Right renal cortex interstitium (tissue), 3 donors: ENCODE measurements at places on chromosomes 16 and 17.
A peak's percentile ranks its signal among the peaks of the same experiment; 100 is the strongest.

DNA sequence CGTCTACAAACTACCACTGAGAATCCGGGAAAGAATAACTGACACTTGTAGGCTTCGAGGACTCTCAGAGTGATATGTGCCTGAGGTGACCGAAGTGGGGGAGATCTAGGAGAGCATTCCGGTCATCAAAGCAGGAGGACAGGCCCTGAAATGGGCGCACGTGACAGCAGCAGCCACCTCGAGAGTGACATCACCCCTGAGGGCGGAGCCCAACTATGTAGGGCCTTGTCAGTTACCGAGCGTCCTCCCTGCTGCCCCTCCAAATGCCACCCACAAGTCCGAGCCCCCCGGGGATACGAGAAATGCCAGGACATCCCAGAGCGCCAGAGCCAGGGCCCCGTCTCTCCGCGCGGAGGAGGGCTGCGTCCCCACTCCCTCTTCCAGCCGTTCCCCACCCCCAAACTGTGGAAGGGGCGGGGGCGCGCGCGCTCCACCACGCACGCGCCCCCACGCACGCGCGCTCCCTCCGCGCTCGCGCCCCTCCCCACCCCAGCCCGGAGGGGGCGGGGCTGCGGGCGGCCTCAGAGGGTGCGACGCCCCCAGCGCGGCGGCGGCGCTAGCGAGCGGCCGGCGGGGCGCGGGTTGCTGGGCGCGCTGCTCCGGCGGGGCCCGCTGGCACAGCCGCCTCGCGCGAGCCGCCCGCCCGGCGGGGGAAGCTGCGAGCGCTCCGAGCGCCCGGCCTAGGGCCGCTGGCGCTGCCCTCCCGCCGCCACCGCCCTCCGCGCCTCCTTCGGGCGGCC lies at the start of gene TANC2:
TANC2 (plus strand) TSS at position 550 of the 740 bp plus-strand sequence. CDS start 43,325 bp downstream, outside the sequence.
- peak; percentile 75 for DNase-seq

- DNase-seq = no peak
Measured at GRCh38 chr16:65574326-65574966, 452.6 kb upstream of the CDH11 start.

- DNase-seq = no peak
Measured at GRCh38 chr16:56866955-56867830, 2.2 kb downstream of the SLC12A3 start.

GRCh38 chr17:68576811-68577496 lies 24.2 kb downstream of the FAM20A start:
- no peak for DNase-seq

DNA sequence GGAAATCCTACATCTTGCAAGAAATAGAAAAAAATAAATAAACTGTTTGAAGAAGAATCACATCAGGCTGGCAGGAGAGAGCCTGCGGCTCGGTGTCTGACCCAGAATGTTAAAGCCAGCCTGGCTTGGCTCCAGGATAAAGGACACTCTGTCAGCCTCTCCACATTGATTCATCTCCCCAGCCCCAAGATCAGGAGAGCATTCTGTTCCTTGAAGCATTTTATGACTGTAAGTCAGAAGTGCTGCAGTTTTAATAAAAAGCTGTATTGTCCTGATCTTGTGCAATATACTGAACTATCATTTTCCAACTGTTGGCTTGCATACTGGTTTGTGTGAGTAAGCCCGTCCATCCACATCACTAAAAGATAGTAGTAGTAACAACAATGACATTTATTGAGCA lies 426.6 kb downstream of the HAPSTR1 start:
- no peak for DNase-seq

- no peak for DNase-seq
Measured at GRCh38 chr16:66269617-66270332, 96.7 kb upstream of the CDH5 start.

GRCh38 chr17:32998887-32999228 lies 7.2 kb downstream of the SPACA3 start:
- no peak for DNase-seq

DNA sequence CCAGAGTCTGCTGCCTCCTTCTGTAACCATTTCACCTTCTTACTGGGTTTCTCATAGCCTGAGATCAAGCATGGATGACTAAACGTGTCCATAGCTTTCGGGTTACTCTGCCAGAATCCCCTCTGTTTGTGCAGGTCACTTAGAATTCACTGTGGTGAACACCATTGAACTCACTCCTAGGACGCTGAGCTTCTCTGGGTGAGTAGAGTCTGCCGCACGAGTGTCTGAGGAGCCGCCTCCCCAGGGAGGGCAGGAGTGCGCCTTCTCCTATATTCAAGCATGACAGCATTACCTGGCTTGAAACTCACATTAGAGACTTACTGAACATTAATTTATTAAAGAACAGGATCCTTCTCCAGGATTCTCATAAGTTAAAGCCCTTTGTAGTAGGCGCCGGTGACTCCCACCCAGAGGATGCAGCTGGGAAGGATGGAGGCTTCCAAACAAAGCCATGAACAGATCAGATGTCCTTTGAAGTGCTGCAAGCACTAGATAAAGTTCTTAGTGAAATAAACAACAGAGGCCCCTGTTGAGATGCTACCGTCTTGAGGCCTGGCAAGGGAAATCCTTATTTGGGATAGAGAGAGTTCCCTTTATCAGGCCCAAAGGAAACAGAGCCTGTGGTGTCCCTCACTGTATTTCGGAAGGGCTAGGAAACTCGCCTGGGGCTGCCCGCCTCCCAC lies 144.6 kb upstream of the PLCG2 start:
- DNase-seq = no peak

DNA sequence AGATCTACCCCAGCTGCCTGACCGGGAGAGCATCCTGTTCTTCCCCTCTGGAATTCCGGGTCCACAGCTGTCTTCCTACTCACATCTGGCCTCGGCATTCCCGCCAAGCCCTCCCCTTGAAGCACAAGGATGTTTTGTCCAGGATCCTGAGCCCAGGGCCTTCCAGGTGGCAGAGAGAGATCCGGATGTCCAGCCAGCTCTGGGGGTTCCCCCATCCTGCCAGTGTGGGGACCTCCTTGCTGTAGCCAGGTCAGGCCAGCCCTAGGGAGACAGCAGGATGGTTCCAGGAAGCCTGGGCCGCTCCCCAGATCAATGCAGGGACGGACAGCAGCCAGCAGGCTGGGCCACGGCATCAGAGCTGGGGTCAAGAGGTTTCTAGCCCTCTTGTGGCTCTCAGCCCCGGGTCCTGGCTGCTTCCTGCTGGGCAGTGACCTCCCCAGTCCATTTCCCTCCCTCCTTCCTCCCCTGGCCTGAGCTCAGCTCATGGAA lies 55.3 kb downstream of the SOCS3 start:
- DNase-seq = no peak

- peak; percentile 87 for DNase-seq
Measured at GRCh38 chr17:75515496-75516254, at the start of gene CASKIN2. Gene CASKIN2, minus strand, starts transcription at chr17:75515537. Its CDS starts 1,733 bp downstream, at chr17:75513804.

DNA sequence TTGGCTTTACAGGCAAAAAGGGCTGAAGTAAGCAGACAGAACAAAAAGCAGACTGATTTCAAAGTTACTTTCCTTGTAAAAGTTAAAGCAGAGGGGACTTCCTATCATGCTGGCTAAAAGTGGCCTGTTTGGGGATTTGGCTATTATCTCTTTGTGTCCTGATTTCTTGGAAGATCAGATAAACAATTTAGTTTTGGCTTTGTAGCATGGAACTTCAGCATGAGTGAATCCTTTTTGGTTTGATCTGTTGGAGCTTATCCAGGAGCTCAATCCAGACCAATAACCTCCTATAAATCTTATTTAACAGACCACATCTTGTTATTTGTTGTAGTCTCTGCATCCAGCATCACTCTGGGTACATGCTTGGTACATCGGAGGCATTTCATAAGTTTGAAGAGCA lies 8.9 kb upstream of the RNF112 start:
- no peak for DNase-seq
